ENCODE measurements at places on chromosomes 4 and X.
A peak's percentile ranks its signal among the peaks of the same experiment; 100 is the strongest.

DNA sequence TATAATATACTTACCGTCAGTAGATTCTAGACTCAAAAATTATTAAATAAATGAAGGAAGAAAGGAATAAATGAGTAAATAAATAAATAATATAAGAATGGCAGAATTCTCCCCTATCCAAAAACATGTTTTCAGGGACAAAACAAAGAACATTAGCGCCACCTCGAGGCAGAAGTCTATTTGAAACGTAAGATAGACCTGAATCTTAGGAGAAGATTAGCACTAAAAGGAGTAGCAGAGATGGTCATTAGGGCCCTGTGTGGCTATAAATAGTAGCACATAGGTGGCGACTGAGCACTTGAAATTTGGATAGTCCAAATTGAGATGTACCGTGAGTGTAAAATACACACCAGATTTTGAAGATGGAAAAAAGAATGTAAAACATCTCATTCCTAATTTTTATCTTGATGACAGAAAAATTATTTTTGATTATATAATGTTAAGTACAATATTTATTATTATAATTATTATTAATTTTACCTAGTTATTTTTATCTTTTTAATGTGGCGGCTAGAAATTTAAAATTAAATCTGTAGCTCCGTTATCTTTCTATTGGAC is 24.3 kb upstream of the SRD5A3 start:
- DNase-seq: peak; percentile 57

GRCh38 chrX:11050013-11050412 is 61.1 kb upstream of the HCCS start:
- DNase-seq: no peak

GRCh38 chr4:122170775-122171174 is 18.6 kb downstream of the BLTP1 start:
- DNase-seq: no peak

GRCh38 chrX:113726466-113726865 is 857.4 kb upstream of the HTR2C start:
- DNase-seq: no peak

GRCh38 chr4:118086344-118086743 is 52.1 kb downstream of the NDST3 start:
- peak; percentile 57 for DNase-seq

- DNase-seq: no peak
These were observed 30.2 kb upstream of the TMEM184C start for GRCh38 chr4:147587041-147587440.

DNA sequence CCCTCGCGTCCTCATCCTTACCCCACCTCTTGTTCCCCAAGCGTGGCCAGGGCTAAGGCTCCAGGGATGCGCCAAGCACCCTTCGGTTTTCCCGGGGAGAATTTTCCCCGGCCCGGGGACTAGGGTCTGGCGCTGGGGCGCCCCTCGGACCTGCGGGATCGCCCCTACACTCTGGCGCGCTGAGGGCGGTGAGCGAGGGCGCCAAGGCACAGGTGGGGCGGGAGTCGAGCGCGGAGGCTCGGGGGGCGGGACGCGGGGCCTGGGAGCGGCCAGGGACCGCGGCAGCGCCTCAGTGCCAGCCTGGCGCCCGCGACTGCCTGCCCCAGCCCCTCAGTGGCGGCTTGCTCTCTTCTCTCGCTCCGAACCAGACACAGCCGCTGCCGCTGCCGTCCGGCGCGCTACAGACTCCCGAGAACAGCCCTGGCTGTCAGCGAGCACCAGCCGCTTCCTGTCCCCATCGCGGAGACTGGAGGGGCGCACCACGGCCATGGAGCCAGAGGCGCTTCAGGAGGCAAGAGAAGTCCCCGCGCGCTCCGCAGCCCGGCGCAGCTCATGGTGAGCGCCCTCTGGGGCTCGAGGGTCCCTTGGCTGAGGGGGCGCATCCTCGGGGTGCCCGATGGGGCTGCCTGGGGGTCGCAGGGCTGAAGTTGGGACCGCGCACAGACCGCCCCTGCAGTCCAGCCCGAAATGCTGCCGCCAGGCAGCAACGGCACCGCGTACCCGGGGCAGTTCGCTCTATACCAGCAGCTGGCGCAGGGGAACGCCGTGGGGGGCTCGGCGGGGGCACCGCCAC is at the start of gene DRD5:
Gene DRD5, plus strand, starts transcription at position 292 of the 793 bp plus-strand sequence. Its CDS starts 396 bp downstream, at position 688.
- DNase-seq: no peak

- no peak for DNase-seq
These were observed 36.9 kb downstream of the DCHS2 start for GRCh38 chr4:154454710-154455109.

GRCh38 chrX:16719334-16720084 is at the start of gene SYAP1:
Gene SYAP1 (plus strand): TSS chrX:16719612. CDS start chrX:16719725, 113 bp downstream.
- peak; percentile 95 for DNase-seq

DNA sequence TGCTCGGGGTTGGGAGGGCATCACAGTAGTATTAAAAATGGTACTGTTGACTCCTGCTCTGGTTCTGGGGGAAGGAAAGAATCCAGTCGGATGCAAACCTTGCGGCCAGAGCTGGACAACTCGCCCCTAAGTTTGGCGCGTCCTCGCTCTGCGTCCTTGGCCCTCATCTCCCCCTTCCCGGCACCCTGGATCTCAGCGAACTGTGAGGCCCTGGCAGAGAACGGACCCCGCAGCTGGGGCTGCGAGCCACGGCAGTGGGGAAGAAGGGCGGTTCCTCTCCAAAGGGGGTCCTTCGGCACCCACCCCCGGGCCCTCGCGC is 14.0 kb downstream of the ARHGEF6 start:
- no peak for DNase-seq

- DNase-seq: no peak
These were observed at the start of gene FHDC1 for GRCh38 chr4:152935631-152936445. Gene FHDC1 (plus strand): TSS chr4:152936323. CDS start chr4:152943058, 6,735 bp downstream.

Measured in NCI-H446 (cell line).